ENCODE measurements at places on chromosomes 13 and 19.

- no peak for DNase-seq
Observed at GRCh38 chr13:40389081-40389641, 277.3 kb downstream of the FOXO1 start.

DNA sequence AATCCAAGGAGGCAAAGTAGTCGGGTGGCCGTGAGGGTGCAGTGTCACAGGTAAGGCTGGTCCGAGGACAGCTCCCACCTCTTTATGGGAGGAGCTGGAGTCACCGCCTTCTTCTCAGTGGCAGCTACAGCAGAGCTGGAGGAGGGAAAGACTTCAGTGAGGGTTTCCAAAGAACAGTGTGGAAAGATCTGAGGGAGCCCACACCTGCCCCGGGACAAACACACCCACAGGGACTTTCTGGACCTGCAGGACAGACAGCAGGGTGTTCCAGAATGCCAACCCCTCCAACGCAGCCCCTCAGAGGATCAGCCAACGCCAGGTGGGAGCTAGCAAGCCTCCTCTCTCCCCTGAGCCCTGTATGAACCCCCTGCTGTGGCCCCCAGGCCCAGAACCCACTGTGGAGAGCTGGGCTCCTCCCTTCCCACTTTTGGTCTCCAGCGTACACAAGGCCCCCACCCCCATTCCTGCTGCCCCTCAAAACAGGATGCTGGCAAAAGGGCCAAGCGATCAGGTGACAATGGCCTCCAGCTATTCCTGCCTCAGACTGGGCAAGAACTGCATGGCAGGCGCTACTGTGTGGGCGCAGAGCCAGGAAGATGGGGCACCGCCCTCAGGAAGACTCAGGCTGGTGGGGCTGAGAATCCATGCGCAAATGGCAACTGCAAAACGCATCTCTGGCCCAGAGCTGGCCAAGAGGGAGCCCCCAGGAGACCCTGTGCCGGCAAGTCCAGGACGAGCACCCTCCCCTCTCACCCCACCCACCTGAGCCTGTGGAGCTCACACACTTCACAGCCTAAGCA lies 3.5 kb upstream of the CD320 start:
- DNase-seq: no peak

GRCh38 chr13:106028911-106029310 lies 506.6 kb downstream of the EFNB2 start:
- DNase-seq: no peak

DNA sequence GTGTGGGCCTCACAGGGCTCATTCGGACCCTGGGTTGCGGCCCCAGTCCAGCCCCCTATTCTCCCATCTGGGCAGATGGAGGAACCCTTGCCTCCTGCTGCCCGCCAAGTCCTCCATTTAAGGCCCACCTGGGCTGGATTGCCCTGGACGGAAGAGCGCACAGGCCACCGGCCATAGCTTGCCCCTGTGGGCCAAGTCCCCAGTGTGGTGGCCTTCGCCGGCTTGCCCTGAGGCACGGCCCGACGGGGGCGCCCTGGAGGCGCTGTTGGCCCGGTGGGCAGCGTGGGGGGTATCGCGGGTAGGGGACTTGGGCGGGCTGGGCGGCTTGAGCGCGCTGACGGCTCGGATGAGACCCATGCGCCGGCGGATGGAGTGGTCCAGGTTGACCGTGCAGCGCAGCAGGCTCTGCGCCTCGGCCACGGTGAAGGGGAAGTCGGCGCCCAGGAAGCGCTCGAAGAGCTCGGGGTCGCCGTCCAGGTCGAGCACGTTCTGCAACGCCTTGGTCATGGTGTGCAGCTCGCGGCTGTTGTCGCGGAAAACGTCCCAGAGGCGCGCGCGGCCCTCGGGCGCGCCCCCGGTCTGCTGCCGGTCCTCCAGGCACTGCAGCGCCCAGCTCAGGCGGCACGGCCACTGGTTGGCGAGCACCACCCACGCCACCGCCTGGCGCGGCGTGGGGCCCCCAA lies 8.8 kb downstream of the NKPD1 start:
- no peak for DNase-seq

DNA sequence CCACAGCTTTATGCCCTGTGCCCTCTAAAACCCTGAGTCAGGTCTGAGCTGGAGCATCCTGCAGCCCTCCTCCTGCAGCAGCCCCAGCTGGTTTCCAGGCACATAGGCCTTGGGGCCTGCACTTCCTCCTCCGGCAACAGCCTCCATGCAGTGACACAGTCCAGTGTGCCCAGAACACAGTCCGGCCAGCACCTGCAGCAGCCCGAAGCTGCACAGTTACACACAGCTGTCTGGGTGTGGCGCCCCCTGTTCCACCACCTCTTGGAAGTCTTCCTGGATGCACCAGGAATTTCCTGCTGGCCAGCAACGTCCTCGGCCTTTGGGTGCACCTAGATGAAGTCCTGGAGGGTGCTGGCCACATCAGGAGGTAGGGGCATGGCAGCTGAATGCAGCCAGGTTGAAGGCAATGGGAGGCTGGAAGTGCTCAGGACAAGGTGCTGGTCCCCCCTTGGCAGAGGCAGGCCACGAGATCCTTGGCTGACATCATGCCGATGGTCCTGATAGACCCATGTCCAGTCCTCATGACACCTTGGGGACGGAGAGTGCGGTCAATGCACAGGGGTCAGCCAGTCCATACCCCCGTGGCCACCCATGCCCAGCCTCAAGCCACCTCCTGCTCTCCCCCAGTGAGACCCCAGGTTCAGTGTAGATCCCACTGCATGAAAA lies 27.1 kb upstream of the PARP4 start:
- DNase-seq: no peak

- DNase-seq: no peak
Observed at GRCh38 chr19:33668968-33669367, 47.2 kb downstream of the CHST8 start.

GRCh38 chr13:97028441-97029299 lies 34.4 kb upstream of the OXGR1 start:
- DNase-seq: peak; percentile 71

GRCh38 chr19:37505958-37506386 lies 767 bp upstream of the ZNF793 start:
- DNase-seq: peak; percentile 35

DNA sequence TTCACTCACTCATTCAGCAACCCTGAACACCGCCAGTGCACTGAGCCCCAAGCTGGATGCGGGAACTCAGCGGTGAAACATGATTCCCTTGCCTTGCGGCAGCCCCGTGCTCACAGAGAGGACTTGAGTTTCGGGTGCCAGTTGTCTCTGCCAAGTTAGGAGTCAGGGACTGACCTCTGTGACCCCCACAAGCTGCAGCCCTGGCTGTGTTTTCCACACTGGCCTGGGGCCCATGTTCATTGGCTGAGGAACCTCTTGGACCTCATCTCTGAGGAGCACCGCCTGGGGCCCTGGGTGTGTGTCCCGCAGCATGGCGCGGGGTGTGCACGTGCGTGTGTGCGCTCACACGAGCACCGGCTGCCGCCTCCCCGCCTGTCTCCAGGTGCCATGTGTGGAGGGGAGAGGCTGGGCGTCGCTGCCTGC lies 31.0 kb downstream of the CAPN12 start:
- DNase-seq: no peak

DNA sequence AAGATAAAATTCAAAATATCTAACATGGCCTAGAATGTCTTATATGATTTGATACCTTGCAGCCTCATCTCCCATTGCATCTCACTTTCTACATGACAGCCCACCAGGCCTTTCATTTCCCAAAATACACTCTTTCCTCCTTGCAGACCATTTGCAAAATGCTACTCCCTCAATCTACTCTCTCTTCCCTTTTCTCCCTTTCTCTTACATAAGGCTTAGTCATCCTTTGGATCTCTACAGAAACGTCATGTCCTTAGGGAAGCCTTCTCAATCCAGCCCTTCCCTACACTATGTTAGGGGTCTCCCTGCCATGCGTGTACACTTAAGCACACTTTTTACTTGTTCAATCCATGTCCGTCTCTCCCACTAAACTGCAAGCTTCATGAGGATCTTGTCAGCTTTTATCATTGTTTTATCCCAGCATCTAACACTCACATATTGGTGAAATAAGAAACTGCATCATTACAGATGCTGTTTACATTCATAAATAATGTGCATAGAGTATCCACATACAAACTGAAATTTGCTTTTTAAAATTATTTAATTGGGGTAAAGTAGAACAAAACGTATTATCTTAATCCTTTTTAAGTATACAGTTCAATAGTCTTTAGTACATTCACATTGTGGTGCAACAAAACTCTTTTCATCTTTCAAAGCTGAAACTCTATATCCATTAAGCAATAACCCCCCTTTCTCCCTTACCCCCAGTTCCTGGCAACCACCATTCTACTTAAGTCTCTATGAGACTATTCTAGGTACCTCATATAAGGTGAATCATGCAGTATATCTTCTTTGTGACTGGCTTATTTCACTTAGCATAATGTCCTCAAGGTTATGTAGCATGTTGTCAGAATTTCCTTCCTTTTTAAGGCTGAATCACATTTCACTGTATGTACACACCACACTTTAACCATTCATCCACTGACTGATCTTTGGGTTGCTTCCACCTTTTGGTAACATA lies 11.5 kb upstream of the WBP4 start:
- DNase-seq: no peak

- no peak for DNase-seq
Observed at GRCh38 chr19:35350591-35350990, 2.9 kb downstream of the FFAR1 start.

- DNase-seq: no peak
Observed at GRCh38 chr13:27038323-27038722, 133.3 kb downstream of the USP12 start.

DNA sequence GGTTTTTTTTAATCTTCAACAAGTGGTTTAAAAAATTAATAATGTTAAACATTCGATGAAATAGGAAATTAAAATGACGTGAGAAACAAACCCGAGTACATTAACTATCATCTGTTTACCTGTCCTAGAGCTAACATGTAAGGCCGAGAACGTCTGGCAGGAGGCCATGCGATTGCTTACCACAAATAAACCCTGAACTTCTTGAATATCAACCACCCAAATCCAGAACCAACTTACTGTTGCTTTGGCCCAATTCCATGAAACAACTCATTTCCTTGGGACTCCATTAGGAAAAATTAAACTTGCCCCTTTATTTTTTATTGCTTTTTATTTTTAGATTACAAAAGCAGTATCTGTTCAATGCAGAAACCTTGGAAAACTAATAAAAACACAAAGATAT lies 228.9 kb upstream of the IRS2 start:
- DNase-seq: no peak

DNA sequence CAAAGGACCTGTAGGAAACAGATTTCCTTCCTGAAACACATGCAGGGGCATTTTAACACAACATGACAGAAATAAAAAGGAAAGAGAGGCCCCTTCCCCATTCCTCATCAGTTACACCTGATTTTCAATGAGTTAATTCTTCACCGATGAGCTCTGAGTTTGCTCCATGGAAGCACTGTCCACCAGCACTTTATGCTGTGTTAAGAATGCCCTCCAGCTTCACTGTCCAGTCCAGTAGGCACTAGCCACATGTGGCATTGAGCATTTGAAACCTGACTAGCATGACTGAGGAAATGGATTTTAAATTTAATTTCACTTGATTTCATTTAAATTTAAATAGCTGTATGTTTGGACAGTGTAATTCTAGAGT lies 217.2 kb upstream of the SLC10A2 start:
- no peak for DNase-seq
